ENCODE measurements at places on chromosomes 5 and 9. TPM values are rescaled to one million over a fixed set of nuclear protein-coding genes. Genes with fewer than 3 reads are reported as not detected.

- no peak for DNase-seq
These were observed 159.9 kb downstream of the GOLPH3 start for GRCh38 chr5:32014096-32014745.

DNA sequence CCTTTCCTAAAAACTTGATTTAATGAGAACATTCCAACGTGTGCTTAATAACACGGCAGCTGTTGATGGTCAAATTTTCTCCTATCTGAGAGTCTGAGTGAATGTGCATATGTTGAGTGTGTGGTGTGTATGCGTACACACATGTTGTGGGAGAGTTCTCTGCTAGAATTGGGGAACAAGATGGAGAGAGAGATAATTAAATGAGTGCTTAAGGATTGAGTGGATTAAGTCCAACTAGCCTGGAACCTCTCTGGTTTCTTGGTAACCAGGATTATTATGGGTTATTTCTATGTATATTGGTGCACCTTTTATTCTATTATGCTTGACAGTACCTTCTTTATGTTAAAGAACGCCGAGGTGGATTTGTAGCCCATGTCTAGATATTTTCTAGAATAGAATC is 36.4 kb upstream of the TNFAIP8 start:
- DNase-seq: no peak

DNA sequence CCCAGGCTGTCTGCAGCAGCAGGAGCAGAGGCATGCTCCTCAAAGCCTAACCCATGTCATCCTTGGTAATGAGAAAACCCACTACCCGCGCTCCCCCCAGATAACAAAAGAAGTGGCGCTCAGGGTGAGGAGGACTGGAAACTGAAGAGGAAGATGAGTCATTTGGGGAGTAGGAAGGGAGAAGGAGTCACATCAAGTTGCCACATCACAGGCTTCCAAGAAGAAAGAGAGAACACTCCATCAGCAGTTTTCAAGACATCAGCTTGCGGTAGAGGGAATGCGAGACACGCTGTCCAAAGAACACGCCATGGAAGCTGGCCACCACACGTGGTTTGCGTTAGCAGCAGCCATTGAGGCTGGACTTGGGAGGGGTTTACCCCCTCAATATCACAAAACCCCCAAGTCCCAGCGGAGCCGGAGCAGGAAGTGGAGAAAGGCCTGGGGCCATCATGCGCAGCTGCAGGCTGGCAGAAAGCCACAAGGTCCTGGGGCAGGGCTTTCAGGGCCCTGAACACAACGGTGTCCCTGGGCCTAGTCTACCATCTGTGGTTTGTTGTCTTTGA is 41.5 kb downstream of the SH3PXD2B start:
- peak; percentile 60 for DNase-seq

GRCh38 chr9:22055090-22055489 is 46.0 kb upstream of the CDKN2B start:
- no peak for DNase-seq

- DNase-seq: peak; percentile 83
These were observed 21.7 kb downstream of the LPAR1 start for GRCh38 chr9:111016426-111017045.

GRCh38 chr9:128637656-128638055 is 19.0 kb downstream of the DYNC2I2 start:
- DNase-seq: no peak

DNA sequence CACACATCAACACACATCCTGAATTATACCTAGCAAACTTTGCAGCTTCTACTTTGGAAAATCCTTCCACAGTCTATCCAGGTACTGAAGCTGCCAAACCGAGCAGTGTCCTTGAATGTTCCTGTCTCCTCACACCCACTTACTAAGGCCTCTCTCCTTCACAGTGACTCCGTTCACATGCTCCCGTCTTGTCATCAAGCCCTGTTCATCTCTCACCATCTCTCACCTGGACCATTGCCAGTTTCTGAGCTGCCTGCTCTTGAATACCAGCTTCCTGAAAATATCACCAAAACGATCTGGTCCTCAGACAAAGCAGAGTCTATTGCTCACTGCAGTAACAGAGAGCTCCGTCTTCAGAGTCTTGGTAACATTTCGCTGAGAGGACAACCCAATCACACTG is 57.4 kb downstream of the GCNT1 start:
- DNase-seq: no peak

GRCh38 chr9:106637486-106637885 is 225.5 kb upstream of the ZNF462 start:
- peak; percentile 85 for DNase-seq

DNA sequence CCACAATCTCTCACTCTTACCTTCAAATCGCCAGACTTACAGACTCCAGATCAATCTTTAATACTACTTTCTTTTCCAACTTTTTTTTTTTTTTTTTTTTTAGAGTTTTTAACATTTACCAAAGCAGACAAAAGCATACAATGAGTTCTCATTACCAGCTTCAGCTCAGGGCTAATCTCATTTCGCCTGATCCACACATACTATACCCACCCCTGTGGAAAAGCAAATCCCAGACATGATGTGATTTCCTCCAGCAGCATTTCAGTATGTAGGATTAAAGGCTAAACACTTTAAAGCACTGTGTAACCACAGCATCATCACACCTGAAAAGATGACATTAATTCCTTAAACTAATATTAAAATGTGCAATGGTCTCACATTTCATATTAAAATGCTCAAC is 138.8 kb upstream of the RETREG1 start:
- no peak for DNase-seq

DNA sequence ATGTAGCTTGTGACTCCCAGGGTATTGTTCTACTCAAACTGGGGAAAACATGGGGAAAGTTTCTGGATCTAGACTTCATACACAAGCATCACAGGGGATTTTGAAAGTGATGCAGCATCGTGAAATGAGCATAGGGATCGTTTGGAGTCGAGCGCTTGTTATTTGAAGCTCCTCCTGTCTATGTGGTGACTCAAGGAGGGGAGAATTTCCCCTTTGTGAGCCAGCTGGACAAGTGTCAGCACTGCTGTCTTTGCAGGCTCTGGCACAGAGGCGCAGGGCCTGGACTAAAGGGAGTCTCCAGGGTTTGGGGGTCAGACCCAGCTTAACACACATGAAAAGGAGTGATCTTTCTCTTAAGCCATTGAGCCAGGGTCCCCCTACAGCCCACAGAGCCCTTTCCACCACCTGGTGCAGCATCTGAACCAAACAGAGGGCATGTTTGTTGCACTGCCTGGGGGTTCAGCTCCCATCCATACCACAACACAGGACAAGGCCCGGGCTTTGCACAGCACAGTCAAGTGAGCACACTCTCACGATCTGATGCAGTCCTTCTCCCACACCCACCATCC is 51.0 kb downstream of the IRF1 start:
- peak; percentile 75 for DNase-seq

GRCh38 chr9:93682155-93682968 is 106.0 kb downstream of the PHF2 start:
- peak; percentile 22 for DNase-seq

DNA sequence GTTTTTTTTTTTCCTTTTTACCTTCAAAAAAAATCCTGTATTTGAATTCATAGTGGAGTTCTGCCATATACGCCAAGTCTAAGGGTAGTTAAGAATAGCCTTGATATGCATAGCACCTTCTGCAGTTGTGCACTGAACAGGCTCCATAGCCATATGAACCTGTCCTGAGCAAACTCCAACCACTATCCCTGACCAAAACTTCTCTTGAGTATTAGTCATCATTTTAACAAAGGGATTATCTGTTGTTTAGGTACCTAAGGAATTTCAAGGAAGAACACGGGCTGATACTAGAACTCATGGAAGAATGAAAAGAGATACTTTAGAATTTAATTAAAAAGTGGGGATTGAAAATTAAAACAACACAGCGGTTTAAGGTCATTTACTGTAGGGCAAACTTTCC is 1.9 kb upstream of the FBXO38 start:
- DNase-seq: no peak

The RNF208 gene
- total RNA-seq: not detected

The F2R gene
- 13.5 TPM for total RNA-seq

The FLT4 gene
- total RNA-seq: 0.48 TPM

The FAM193B gene
- total RNA-seq: 43.8 TPM

The RUFY1 gene
- total RNA-seq: 41.9 TPM

Measured in umbilical cord (tissue), 2 donors.